ENCODE measurements at places on chromosomes 16 and 17. TPM values are rescaled to one million over a fixed set of nuclear protein-coding genes. Genes with fewer than 3 reads are reported as not detected.

DNA sequence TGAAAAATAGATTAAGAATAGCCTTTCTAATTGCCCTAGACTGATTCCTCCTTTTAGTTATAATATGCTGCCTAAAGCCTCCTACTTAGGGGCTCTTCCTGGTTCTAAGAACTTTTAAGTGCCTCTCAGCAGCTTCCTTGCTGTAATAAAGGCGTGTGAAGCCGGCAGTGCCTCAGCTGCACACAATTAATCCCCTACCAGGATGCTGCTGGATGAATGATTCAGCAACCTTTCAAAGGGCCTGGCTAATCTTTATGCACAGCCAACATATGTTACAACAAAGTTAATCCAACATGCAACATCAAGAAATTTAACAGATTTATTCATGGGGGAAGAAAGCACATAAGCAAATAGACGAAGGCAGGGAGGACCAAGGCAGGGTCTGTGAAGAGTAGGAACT lies 145.2 kb downstream of the PMP22 start:
- DNase-seq: no peak

DNA sequence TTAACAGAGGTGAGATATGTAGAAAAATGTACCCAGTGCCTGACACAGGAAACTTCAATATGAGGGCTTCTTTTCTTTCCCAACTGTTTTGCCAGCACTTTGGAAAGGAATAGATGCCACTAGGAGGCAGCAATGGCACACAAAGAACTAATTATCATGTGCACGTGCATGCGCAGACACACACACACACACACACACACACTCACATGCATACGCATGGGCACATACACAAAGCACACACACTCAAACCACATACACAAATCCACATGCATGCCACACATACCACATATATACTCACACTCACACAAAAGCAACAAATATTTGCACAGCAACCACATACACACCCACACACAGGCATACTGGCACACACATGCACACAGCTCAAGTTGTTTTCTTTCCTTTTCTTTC lies 8.8 kb upstream of the CEP112 start:
- DNase-seq: peak; percentile 49

DNA sequence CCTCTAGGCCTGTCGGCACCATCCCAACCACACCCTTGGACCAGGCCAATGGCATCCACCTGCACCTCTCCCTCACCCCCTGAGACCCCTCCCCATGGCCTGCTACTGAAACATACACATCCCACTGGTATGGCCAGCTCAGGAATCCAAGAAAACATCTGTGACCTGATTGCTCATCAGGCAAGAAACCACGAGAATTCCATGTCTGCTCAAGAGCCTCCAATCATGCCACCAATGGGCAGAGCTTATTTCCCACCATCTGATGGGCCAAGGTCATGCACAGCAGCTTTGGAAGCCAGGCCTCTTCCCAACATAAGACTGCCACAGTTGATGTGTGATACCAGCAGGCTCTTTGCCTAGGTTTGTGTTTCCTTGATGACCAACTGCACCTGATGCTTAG lies 190.1 kb downstream of the C16orf78 start:
- DNase-seq: no peak

DNA sequence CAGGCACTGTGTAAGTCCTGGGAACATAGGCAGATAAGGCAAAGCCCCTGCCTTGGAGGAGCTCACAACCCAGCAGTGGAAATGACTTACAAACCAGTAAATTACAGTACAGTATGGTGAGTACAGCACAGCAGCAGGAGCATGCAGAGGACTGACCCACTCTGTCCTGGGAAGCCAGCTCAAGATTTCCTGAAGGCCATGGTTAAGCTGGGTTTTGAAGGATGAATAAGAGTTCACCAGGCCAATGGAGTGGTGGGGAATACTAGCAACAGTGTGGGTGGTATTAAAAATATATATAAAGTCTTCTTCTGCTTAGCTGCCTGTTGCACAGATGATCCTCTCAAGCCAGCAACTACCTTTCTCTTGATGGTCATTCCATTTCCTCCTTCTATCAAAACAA lies 3.0 kb upstream of the GAN start:
- no peak for DNase-seq

- peak; percentile 55 for DNase-seq
Observed at GRCh38 chr16:31869511-31870201, 4.0 kb upstream of the ZNF267 start.

DNA sequence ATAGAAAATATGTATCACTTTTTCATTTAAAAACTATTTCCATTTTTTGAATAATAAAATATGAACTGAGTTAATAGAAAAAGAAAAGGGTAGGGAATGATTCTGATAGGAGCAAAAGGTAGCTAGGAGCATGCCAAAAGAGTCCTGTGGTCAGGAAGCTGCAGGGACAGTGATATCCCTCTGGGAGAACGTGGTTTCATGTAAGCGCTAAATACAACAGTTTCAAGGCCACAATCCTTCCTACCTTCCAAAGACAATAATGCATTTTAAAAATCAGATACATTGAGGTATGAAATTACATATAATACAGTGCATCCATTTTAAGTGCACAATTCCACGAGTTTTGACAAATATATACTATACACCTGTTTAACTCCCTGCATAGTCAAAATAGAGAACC lies 55.8 kb downstream of the CCDC182 start:
- no peak for DNase-seq

DNA sequence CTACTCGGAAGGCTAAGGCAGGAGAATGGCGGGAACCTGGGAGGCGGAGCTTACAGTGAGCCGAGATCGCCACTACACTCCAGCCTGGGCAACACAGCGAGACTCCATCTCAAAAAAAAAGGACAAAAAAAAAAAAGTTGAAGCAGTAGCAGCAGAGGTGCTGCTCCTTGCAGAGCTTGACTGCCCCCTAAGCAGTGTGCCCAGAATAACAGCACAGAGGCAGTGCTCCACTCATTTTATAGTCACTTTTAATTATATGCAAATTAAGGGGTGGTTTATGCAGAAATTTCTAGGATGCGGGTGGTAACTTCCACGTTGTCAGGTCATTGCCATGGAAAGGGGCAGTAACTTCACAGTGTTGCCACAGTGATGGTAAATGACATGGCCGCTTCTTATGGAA lies 54.3 kb upstream of the NOL11 start:
- no peak for DNase-seq

GRCh38 chr16:28155293-28155692 lies 56.5 kb downstream of the XPO6 start:
- no peak for DNase-seq

GRCh38 chr17:7294614-7295153 lies at the start of gene YBX2:
Gene YBX2 (minus strand): TSS chr17:7294639. CDS start chr17:7294500, 139 bp downstream.
- DNase-seq: peak; percentile 95

- DNase-seq: no peak
Observed at GRCh38 chr17:19727501-19728078, 11.2 kb upstream of the SLC47A2 start.

DNA sequence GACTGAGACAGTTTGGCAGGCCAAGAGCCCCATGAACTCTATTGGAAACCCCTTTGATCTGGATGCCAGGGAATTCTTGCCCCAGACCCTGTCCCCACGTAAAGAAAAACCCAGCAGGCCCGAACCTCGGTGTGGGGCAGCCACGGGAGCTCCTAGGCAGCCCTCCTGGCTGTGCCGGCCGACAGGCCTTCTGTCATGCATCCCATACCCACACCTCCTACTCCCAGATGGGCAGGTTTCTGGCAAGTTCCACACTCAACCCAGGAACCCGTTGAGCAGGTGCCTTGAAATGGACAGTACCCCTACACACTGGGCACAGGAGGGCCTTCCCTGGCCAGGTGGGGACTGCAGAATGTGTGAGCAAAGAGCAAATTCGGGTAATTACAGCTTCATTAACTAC lies 23.6 kb upstream of the ATP2C2 start:
- no peak for DNase-seq

GRCh38 chr17:13869331-13869940 lies 199.9 kb upstream of the COX10 start:
- DNase-seq: no peak

DNA sequence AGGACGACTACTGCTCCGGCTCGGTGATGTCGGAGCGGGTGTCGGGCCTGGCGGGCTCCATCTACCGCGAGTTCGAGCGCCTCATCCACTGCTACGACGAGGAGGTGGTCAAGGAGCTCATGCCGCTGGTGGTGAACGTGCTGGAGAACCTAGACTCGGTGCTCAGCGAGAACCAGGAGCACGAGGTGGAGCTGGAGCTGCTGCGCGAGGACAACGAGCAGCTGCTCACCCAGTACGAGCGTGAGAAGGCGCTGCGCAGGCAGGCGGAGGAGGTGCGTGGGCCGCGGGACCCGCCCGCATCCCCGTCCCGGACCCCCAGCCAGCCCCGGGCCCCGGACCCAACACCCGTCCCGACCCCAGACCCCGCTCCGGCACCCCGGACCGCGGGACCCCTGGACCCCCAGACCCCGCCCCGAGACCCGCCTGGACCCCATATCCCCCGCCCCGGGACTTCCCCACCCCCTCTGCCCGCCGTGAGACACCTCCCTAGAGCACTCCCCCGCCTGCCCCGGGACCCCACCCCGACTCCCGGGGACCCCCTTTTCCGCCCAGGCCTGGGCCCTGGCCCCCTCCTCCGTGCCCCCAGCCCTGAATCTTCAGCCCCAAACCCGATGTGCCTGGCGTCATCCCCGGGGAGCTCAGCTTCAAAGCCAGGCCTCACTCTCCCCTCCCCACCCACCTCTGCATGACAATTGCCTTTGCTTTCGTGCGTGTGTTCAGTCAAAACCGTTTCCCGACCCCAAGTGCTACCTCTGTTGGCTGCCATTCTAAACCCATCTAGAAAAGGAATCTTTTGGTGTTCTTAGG lies 594 bp downstream of the MAPK8IP3 start:
- no peak for DNase-seq

GRCh38 chr16:27287887-27288286 lies 19.3 kb upstream of the NSMCE1 start:
- no peak for DNase-seq

GRCh38 chr17:77462090-77462489 lies 321.3 kb downstream of the SEC14L1 start:
- DNase-seq: no peak

DNA sequence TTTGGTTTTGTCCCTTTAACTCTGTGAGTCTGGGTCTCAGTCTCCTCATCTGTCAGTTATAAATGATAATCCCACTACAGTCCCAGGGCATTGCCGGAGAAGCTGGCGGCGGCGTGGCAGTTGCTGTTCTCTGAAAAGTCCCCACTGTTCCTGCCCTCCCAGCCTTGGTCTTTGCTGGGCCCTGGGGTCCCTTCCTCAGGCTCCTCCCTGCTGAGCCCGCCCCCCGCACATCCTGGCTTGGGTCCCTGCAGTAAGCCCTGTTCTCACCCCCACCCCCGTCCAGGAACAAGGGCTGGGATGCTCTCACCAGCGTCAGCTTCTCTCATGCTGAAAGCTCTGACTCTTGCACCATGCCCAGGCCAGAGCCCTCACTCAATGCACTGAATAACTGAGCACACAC lies 35.3 kb upstream of the PEMT start:
- no peak for DNase-seq

- DNase-seq: no peak
Observed at GRCh38 chr16:11212798-11213196, 43.2 kb downstream of the SOCS1 start.

GRCh38 chr16:19851476-19851875 lies 33.2 kb downstream of the GPRC5B start:
- DNase-seq: no peak

GRCh38 chr17:51741458-51741857 lies 417.1 kb downstream of the CA10 start:
- DNase-seq: no peak

- DNase-seq: no peak
Observed at GRCh38 chr17:16977932-16978331, 6.0 kb upstream of the TNFRSF13B start.

GRCh38 chr17:76246080-76247066 lies 6.1 kb upstream of the RNF157 start:
- peak; percentile 70 for DNase-seq

GRCh38 chr17:79135628-79136405 lies 61.2 kb downstream of the ENGASE start:
- DNase-seq: no peak

DNA sequence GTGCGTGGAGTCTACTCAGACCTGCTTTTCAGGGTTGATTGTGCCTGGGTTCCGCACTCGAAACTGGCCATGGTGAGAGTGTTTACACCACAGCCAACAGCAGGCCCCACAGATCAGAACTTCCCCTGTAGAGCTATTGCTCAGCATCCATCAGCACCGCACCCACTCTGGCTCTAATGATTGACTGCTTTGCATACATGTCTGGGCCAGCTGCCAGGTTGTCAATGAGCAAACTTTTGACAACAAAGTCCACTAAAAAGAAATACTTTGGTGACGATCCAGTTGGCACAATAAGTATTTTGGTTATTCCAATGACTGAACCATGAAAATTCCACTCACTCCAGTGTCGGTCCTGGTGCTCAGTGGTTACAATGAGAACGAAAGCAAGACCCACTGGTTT lies 190.7 kb downstream of the FOXL1 start:
- DNase-seq: no peak

DNA sequence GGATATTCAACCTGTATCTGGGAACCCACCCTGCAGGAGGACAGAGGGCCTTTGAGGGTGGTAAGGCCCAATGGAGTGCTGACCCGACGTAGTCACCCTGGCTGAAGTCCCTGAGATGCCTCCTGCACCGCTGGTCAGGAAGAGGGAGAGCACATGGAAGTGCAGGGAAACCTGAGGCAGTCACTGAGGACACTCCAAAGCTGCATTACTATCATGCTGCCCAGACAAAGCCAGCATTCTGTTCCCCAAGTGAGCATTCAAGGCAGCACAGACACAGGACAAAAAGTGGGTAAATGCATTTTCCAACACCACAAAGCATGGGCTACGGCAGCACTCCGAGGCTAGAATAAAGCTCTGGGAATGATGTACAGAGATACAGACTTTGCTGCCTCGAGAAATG lies 46.8 kb upstream of the BCAR1 start:
- DNase-seq: no peak

DNA sequence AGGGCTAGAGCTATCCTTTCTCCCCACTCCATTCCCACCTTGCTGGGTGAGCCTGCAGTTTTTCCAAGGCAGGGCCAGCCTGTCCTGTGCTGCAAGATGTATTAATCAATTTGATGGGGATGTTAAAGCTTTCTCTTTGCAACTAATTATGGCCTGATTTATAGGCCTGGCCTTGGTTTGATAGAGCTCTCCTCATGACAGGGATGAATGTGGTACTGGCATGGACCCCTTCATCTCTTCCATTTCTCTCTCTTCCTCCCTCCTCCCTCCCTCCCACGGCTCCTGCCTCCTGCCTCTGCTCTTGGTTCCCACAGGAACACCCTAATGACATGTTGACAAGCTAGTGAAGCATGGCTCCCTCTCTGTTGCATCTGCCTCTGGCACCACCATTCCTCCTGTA lies 47.2 kb upstream of the SKAP1 start:
- DNase-seq: no peak

GRCh38 chr17:49894761-49895160 lies 46.9 kb upstream of the TAC4 start:
- DNase-seq: no peak

ODAD4 gene
- 0.20 TPM for total RNA-seq

RPH3AL gene
- 42.3 TPM for total RNA-seq

MNT gene
- 22.3 TPM for total RNA-seq

KCNJ18 gene
- not detected for total RNA-seq

ASIC2 gene
- 2.2 TPM for total RNA-seq

BCO1 gene
- 5.1 TPM for total RNA-seq

CACNG5 gene
- total RNA-seq: not detected

JPH3 gene
- 0.18 TPM for total RNA-seq

CCL8 gene
- 4.2 TPM for total RNA-seq

EPN3 gene
- total RNA-seq: 58.5 TPM

All from left colon (tissue), 2 donors.